CD4-positive, alpha-beta T cell treated with Interleukin-1 beta for 1 hour (primary cell): ENCODE measurements at places on chromosomes 12 and 14.

DNA sequence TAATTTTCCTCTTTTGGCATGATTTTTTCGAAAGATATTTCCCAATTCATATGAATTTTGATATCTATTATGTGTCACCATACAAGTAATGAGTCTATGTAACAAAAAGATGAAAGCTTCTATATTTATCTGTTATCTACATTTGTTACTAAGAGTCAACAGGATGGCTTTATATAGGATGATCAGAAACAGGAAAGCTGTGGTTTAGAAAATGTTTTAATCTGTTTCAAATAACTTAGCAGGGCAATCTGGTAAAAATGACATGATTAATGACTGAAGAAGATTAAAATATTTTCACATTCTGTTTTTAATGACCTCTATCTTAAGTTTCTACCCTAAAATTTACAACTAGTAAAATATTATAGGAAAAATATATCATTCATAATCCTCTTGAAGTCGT, 105.8 kb downstream of the MSRB3 start:
- no peak for DNase-seq

DNA sequence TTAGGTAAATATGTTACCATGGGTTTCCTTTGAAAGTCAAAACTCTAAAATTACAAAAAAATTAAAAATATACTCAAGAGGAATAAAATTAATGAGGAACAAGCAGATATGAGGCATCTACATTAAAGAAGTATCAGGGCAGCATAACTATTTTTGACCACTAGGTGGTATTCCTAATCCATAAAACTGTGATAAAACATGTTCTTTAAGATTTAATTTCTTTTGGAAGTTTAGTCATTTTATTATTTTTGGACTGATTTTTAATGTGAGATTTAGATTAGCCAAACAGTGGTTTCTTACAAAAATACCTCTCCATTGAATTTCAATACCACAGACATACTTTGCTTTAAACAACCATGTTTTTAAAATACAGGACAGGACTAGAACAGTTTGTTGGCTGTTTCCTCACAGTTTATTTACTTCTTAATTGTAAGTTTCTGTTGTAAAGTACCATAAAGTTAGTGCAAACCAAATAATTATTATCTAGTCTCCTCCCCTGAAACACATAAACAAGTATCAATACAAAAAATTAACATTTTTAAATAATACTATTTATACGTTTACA, 49.8 kb downstream of the NTS start:
- DNase-seq = no peak

GRCh38 chr12:116432314-116432750, 126.8 kb upstream of the MAP1LC3B2 start:
- DNase-seq = no peak

DNA sequence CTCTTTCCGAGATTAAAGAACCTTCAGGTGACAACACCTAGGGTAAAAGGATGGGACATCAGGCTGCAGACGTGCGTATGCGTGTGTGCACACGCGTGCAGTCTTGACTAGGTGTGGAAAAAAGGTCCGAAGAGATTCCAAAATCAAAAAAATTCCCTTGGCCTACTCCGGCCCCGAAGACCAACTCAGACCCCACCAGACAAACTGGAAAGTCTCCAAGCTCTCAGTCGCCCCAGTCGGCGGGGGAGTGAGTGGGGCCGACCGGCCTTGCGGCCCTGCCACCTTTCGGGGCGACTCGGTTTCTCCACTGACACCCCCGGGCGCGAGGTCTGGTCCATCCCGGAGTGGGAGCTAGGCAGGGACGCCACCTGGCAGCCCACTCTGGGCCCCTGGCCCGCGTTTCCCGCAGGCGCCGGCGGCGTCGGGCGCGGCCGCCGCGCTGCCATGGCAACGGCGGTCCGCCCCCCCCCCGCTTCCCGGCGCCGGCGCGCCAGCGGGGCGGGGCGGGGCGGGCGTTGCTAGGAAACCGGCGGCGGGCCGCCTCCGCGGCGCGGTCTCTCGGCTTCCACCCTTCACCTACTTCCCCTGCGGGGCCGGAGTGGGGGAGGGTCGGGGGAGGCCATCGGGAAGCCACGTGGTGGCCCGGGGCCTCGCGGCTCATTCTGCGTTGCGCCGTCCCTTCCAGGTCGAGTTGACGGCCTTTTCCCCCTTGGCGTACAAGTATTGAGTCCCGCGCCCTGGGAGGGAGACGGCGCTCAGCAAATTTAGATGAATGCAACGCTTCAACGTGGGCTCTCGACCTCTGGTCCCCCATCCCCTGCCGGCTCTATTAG, 253.1 kb downstream of the EFCAB11 start:
- DNase-seq = peak; percentile 87

GRCh38 chr14:32417956-32418552, 89.0 kb downstream of the AKAP6 start:
- no peak for DNase-seq

- no peak for DNase-seq
Measured at GRCh38 chr12:66962290-66962689, 283.4 kb upstream of the GRIP1 start.
